ENCODE measurements at places on chromosomes 1 and 21.

DNA sequence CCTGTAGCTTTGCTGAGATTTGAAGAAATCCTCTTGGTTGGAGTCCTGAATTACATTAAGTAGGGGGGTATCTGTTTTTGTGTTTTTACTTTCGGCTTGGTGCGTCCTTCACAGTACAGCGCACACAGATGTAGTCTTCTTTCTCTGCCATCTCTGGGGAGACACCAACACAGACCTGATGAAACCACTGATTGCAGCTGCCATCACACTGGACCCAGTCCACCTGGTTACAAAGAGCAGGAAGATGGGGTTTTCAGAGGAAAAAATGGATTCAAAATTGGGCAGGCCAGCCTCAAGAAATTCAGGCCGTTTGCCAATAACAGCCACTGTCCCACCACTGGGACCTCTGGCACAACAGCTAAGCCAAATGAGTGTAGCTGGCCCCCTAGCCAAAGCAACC is 18.7 kb upstream of the SYT2 start:
- no peak for DNase-seq

GRCh38 chr1:114219172-114219868 is 65.7 kb upstream of the SYT6 start:
- DNase-seq: no peak

- no peak for DNase-seq
Measured at GRCh38 chr1:65066419-65066765, 81.6 kb upstream of the AK4 start.

DNA sequence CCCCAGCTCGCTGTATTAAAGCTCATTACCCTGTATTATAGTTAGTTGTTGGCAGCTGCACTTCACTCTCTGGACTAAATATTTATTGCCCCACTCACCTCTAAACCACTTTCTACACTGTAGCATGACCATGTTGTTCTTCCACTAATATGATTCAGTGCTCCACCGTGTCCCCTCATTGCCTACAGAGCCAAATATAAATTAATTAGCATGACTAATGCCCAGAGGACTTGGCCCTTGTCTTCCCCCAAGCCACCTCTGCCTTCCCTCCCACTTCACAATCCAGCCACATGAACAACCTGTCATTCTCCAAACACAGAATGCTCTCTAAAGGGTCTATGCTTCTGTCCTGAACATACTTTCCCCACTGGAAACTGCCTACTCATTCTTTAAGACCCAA is 276.5 kb downstream of the PLPP3 start:
- no peak for DNase-seq

- DNase-seq: no peak
Measured at GRCh38 chr1:77371396-77371795, 89.6 kb downstream of the AK5 start.

GRCh38 chr1:113322439-113322838 is 67.9 kb upstream of the MAGI3 start:
- DNase-seq: no peak

DNA sequence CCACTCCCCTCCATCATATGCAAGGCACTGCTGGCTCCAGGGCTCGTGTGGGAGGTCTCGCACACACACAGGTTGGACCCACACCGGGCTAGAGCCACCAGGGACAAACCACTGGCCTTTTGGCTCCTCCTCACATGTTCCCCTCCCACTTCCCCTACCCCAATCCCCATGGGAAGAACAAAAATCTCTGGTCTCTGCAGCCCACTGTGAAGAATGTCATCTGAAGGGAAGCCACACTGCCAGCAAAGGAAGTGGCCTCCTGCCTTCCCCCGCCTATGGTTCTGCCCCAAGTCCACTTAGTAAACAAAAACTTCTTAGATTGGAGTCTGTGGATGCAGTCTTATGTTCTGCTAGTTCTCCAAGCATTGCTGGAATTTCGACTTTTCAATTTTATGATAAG is 24.2 kb downstream of the OLFML3 start:
- peak; percentile 3 for DNase-seq

DNA sequence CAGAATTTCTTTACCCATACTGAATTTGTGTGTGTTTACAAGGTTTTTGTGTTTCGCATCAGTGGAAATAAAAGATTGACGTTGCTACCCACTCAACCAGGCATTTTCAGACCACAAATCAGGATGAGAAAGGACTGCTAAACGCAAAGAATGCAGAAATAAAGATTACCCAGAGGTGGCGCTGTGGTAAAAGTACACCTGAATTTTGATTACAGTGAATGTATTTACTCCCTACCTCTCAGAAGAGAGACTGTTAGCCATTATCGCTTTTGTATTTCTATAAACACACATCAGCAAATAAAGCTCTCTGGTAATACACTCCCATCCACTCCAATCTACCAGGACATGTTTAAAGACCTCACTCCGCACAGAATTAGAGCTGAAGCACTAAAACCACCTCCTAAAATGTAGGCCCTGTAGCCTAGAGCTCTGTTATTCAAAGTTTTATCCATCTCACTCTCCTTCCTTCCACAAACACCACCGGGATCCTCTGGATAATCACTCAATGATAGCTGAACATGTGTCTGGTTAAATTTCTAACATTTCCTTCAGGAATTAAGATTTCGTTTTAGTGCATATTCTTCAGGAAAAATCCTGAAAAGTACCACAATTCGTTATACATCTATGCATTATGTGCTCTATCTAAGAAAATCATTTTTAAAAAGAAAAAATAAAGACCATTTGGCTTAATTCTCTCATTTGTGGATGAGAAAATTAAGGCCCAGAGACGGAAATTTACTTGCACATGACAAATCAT is 2.5 kb upstream of the LMO4 start:
- DNase-seq: peak; percentile 56

Measured in inflammatory macrophage (primary cell).